ENCODE measurements at places on chromosomes 11 and 22. TPM values are rescaled to one million over a fixed set of nuclear protein-coding genes. Genes with fewer than 3 reads are reported as not detected.
A peak's percentile ranks its signal among the peaks of the same experiment; 100 is the strongest.

The KCNQ1OT1 gene
- 0.18 TPM for polyA plus RNA-seq

DNA sequence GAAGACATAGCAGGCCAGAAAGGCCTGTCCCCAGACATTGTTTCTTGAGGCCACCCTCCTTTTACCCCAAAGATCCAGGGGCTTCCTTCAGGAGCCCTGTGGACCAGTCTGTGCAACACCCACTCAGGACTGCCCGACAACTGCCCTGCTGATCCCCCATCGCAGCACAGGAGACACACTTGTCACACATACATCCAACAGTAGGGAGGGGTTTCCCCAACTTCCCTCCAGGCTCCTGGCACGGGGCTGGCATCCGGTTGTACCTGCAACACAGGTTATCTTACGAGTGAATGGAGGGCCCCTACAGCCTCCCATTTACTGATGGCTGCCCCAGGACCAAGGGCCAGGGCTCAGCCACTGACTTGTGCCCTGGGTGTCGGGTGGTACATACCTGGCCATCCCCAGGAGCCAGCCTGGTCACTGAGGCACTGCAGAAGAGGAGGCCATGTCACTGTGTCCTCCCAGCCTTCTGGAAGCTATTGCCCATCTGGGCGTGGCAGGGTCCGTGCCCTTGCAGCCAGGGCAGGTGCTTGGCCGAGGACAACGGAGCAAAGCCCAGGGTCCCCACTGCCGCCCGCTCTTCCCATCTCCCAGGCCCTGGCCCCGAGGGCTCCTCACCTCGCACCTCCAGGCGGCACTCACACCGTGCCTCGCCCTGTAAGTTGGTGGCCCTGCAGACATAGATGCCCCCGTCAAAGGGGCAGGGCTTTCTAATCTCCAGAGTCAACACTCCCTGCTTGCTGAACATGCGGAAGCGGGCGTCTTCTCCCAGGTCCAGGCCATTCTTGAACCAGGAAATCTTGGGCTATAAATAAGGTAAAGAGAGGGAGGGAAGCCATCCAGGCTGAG is 20.8 kb downstream of the MYBPC3 start:
- DNase-seq = no peak

DNA sequence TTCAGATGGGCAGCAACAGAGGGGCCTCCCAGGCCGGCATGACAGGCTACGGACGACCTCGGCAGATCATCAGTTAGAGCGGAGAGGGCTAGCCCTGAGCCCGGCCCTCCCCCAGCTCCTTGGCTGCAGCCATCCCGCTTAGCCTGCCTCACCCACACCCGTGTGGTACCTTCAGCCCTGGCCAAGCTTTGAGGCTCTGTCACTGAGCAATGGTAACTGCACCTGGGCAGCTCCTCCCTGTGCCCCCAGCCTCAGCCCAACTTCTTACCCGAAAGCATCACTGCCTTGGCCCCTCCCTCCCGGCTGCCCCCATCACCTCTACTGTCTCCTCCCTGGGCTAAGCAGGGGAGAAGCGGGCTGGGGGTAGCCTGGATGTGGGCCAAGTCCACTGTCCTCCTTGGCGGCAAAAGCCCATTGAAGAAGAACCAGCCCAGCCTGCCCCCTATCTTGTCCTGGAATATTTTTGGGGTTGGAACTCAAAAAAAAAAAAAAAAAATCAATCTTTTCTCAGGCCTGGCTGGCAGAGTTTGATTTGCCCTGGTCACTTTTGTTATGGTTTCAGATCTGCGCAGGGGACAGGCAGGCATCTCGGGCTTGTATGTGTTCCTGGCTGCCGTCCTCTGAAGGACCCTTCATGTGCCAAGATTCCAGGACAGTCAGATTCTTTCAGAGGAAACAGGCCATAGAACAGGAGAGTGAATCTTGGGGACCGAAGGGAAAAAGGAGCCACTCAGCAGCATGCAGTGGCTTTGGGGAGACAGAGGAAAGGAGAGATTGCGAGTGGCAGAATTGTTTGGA is 5.3 kb downstream of the TAGLN start:
- DNase-seq = no peak

GRCh38 chr11:70584498-70585235 is 186.3 kb downstream of the CTTN start:
- no peak for DNase-seq

The RBMXL2 gene
- polyA plus RNA-seq = not detected

GRCh38 chr11:68116126-68116525 is 5.1 kb downstream of the CHKA start:
- DNase-seq = no peak

DNA sequence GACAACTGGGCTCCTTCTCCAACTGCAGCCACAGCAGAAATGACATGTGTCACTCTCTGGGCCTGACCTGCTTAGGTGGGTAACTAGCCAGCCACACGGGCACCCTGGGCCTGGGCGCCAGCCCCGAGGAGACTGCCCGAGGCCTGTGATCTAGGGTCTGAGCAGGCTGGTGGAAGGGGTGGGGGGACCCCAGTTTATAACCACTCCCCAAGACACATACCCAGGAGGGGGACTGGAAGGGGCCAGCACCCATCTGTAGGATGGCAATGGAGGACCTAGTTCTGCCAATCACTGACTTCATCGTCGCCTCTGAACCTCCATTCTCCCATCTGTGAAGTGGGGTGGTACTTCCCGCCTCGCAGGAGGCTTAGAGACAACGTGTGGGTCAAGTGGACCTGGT is 16.1 kb downstream of the CD5 start:
- no peak for DNase-seq

- DNase-seq = no peak
Measured at GRCh38 chr11:128473636-128474035, 113.7 kb downstream of the ETS1 start.

GRCh38 chr22:41360126-41360525 is 21.6 kb upstream of the TEF start:
- DNase-seq = no peak

The SLC22A9 gene
- polyA plus RNA-seq = not detected

DNA sequence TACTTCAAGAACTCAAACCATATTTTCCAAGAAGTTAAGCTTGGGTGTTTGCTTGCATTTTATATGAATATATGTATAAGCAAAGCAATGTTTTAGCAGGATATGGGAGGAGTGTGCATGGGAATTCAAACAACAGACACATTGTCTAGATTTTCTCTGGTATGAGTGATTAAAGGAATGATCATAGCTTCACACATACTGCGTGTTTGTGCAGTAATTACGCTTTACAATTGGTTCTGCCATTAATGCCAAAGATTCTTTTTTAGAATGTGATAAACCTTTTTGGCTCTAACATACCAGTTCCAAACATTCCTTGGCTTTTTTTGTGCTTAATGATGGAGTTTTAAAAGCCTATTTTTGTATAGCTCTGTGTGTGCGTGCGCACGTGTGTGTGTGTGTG is 54.0 kb downstream of the CCDC34 start:
- no peak for DNase-seq

The ANGPTL5 gene
- not detected for polyA plus RNA-seq

The IL18BP gene
- 2.5 TPM for polyA plus RNA-seq

The NRXN2 gene
- polyA plus RNA-seq = 0.05 TPM

- DNase-seq = no peak
Measured at GRCh38 chr11:2103668-2104523, 35.3 kb downstream of the IGF2 start.

GRCh38 chr11:123217897-123218296 is 22.8 kb upstream of the CLMP start:
- DNase-seq = no peak

GRCh38 chr11:70139785-70140410 is 61.8 kb downstream of the ANO1 start:
- DNase-seq = no peak

DNA sequence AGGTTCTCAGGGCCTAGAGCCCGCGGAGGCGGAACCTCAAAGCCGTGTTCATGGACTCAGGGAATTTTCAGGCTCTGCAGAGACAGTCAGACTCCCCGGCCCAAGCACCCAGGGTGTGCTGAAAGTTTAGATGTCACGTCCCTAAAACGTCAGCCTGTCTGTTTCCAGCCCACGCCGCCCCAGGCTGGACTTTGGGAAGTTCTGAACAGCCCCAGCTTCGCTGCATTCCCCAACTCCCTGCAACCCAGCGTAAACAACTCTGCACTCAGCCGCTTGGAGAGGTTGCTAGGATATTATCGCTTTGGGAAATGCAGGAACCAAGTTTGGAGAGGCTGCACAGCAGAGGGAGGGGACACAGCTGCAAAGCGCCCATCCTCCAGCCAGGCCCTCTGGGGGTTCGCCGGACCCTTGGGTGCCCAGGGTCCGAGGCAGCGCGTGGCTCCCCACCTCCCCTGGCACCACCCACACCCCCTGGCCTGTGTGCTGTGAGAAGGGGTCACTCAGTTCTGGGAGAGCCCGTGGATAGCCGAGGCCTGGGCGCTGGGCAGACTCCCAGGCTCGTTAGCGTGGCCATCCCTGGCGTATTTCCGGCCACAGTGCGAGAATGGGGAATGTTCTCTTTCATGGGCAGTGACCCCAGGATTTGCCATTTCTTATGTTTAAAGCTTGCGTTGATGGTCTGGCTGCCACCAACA is 120.5 kb upstream of the FGF3 start:
- no peak for DNase-seq

DNA sequence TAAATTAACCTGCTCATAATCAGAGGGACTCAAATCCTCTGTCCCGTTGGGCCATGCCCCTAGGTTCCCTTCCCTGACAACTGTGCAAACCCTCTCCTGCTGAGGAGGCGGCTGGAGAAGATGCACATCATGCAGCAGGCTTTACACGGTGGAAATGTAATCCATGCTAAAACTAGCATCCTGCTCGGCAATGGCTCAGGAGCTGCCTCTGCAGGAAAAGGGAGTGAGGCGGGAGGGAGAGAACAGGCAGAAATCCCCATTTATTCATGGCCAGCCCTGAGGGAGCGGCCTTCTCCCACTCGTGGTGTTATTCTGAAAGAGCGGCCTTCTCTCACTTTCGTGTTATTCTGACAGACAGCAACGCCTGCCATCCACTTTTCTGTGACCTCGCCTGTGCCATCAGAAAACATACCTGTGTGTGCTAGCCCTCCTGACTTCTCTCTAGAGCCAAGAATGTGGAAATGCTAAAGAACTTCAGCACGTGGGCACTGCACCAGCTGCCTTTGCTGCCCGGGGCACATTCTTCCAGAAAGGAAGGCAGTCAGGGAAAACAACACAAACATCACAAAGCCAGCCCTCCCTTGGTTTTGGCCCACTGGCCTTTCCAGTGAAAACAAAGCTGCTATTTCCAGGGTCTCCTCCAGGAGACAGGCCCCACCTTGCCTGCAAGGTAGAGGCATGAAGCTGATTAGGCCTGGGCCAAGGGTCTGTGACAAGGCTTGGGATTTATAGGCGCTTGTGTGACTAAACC is 62.9 kb upstream of the BID start:
- DNase-seq = no peak

- DNase-seq = no peak
Measured at GRCh38 chr11:110319501-110319900, 23.1 kb upstream of the RDX start.

- DNase-seq = peak; percentile 88
Measured at GRCh38 chr11:46649180-46649738, 31.9 kb downstream of the ATG13 start.

DNA sequence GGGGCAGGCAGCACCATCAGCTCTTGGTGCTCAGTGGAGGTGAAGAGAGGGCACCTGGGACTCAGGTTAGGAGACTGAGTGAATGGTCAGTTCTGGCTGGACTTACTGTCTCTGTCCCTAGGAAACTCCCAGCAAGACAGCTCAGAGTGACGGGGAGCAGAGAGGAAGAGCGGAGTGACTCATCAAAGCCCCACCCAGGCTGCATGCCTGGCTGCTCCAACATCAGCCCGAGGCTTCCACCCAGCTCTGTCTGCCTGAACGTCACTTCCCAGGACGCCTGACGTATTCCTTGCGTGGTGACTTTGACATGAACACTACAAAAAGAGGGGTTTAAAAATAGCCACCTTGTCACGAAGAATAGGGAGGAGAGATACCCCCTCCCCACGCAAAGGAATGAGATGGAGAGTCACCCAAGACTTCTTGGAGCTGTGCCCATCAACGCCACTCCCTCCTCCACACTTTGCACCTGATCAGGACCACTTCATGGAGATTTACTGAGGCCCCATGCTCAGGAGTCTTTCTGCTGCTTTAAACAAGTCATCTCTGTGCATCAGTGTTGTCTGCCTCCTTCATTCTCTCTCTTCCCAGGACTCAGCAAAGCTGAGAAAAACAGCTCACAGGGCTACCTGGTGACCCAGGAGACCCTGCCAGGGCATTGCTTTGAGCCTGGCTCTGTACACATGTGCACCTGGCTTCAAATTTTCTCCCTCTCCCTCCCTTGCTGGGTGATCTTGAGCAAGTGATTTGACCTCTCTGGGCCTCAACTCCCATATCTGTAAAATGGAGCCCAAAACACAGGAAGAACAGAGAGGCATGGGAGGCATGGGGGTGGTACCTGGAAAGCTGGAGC is 83.1 kb downstream of the MN1 start:
- DNase-seq = peak; percentile 85

GRCh38 chr11:2842876-2843275 is 42.7 kb downstream of the CDKN1C start:
- DNase-seq = no peak

The DGCR8 gene
- 21.3 TPM for polyA plus RNA-seq

The MFRP gene
- polyA plus RNA-seq = not detected

The OR9G4 gene
- not detected for polyA plus RNA-seq

DNA sequence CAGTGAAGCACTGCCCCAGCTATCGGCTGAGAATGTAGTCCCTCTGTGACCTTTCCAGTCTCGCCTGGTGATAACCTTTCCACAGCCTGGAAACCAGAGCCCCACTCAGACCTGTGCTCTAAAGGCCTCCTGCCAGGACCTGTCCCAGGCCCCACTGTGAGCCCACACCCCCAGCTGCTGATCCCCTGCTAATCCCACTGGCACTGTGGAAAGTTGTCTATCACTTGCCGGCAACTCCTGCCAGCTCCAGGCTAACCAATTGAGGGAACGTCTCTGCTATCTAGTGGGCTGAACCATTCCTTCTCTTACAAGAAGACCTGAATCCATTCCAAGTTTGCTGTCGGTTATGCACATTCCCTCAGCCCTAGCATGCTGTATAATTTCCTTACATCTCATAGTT is 328.2 kb downstream of the FAM181B start:
- DNase-seq = no peak

The RRM1 gene
- 68.9 TPM for polyA plus RNA-seq

DNA sequence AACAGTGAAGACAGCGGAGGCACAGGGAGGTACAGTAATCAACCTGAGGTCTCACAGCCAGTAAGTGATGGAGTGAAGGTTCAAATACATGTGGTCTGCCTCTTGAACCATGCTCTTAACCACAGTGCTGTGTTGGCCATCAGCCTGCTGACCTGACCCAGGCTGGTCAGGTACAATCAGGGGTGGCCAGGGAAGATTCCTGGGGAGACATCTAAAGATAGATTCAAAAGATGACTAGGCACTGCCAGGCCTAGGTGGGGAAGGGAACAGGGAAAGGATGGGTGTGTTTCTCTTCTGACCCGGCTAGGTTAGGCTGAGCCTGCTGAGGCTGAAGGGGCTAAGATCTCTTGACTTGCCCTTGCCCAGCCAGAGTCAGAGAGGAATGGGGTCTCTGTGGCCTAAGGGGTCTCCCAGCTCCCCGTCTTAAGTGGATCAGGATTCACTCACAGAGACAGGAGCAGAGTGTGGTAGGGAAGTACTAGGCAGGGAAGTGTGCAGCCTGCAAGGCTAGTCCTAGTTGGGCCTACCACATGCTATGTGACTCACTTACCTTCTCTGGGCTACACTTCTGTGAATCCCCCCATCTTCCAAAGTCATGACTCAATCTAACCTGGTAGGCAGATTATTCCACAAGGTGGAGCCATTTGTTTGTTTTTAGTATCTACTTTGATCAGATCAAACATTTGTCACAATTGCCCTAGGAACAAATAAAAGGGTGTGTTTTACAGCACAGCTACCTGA is 10.4 kb upstream of the SREBF2 start:
- no peak for DNase-seq

- DNase-seq = no peak
Measured at GRCh38 chr22:50192436-50193204, 6.9 kb downstream of the TRABD start.

GRCh38 chr11:119404872-119405271 is 18.1 kb downstream of the THY1 start:
- DNase-seq = peak; percentile 68
